Caco-2 (cell line): ENCODE measurements at places on chromosomes 4 and X. TPM values are rescaled to one million over a fixed set of nuclear protein-coding genes. Genes with fewer than 3 reads are reported as not detected.
A peak's percentile ranks its signal among the peaks of the same experiment; 100 is the strongest.

DNA sequence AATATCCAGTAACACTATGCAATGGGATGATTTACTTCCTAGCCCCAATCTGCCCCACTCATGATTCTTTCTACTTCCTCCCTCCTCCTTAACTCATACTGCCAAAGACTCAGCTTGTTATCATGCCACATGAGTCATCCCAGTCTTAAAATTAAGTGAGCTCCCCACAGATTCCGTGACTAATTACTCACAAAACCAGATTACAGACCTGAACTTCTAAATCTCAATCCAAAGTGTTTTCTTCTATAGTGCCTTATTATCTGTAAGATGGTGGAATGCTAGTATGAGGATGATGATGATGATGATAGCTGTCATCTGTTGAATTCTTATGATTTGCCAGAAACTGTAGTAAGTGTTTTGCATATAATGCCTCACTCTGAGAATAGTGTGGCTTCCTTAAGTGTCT lies 27.7 kb upstream of the GPC3 start:
- no peak for DNase-seq

DNA sequence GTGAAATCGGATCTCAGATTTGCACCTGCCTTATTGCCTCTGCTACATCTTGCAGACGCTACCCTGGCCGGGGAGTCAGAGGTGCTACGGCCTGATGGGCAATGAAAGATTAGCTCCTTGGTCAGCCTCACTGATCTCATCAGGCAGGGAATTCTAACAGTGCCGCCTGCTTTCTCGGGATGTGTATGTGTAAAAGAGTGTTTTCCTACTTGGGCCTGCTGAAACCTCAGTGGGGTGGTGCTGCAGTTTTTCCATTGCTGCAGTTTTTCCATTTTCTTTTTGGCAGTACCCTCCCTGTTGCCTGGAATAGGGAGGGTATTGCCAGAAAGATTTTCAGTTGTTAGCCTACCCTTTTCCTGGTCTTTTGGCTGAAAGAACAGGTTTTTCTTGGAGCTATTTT lies 117.5 kb downstream of the CDKL5 start:
- DNase-seq = no peak

DNA sequence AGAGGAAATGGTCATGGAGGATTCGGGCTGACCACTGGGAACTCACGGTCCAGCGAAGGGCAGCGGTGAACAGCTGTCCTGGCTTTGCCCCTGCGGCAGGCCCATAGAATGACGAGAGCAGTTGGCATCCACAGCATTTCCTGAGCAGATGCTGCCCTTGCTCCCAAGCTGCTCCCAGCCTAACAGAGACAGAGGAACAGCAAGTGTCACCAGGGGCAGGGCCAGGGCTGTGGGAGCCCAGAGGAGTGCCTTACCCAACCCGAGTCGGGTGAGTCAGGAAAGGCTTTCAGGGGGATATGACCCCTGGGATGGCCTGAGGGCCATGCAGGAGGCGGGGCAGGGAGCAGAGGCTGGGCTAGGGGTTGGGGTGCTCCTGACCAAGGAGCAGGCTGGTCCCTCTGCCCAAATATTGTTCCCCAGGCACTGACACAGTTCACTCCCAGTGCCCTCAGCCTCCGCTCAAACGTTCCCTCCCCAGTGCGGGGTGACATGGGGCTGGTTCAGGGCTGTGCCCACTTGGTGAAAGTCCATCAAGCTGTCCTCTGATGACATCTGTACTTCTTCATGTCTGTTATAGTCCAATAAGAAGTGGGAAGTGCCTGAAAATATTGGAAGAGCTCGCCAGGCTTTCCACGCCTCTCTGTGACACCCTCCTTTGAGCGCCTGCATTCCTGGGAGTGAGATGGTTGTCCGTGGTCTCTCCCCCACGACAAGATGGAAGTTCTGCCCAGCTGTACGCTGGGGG lies 64.7 kb upstream of the GPR78 start:
- no peak for DNase-seq

GRCh38 chr4:164648151-164648848 lies 105.6 kb upstream of the SMIM31 start:
- DNase-seq = no peak

- peak; percentile 29 for DNase-seq
Observed at GRCh38 chr4:67558493-67558892, at the start of gene STAP1. TSS of gene STAP1 (plus strand) at chr4:67558727. CDS start at chr4:67558810, 83 bp downstream.

GRCh38 chrX:153539171-153539978 lies 21.9 kb downstream of the ATP2B3 start:
- DNase-seq = peak; percentile 60

The COX7B gene
- total RNA-seq = 243 and 283 TPM in 2 replicates

DNA sequence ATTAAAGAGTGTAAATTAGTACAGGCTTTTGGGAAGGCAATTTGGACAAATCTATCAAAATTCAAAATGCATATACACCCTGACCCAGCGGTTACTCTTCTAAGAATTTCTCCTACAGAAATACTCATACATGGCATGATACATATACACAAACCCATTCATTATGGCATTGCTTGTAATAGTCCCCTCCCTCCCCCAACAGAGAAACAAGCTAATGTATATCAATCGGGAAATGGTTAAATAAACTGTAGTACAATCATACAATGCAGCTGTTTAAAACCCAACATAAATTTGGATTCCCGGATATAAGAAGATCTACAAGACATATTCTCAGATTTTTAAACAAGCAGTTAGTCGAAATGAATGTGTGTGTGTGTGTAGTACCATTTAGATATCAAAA lies 808 bp downstream of the HUWE1 start:
- no peak for DNase-seq

GRCh38 chr4:137531168-137531985 lies 917 bp downstream of the PCDH18 start:
- DNase-seq = no peak

DNA sequence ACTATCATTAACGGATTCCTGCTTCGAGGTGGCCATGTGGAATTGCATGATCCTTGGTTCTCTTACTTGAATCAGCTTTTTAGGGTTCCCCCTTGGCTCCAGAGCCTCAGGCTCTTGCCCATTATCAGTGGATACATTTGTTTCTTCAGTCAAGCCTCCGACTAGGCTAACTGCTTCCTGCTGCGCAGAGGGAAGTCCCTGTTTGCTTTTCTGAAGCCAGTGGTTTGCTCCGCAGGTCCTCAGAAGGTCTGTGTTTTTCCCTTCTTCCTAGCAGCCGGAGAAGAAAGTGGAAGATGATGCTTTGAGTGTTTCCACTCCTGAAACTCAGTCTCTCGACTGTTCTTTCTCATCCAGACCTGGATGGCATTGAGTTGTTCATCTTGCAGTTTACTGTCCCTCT lies 20.6 kb downstream of the SRD5A3 start:
- no peak for DNase-seq

GRCh38 chr4:92050875-92051274 lies 252.9 kb upstream of the GRID2 start:
- DNase-seq = no peak

GRCh38 chrX:101740642-101741041 lies 81.0 kb upstream of the ARMCX2 start:
- DNase-seq = no peak

- DNase-seq = no peak
Observed at GRCh38 chr4:20323991-20324390, 72.3 kb downstream of the SLIT2 start.

DNA sequence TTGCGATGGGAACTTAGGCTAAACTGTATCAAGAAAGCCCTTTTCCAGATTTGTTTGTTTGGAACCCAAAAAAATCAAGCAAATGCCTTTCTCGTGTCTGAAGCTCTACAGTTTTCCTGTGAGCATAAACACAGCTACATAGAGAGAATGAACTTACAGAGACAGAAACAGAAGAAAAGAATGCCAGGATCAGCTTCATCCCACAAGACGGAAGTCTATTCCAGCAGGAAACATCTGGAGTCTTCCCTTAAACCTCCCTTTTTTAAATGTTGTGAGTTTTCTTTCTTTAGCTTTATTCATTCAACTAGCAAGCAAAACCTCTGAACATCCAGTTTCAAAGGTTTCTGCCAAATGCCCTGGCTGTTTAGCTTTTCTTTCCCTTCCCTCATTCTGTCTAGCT lies 32.6 kb upstream of the ZFP42 start:
- DNase-seq = no peak

The CCSER1 gene
- total RNA-seq = 3.6 and 4.1 TPM in 2 replicates

The NDST4 gene
- total RNA-seq = 4.4 and 6.0 TPM in 2 replicates

DNA sequence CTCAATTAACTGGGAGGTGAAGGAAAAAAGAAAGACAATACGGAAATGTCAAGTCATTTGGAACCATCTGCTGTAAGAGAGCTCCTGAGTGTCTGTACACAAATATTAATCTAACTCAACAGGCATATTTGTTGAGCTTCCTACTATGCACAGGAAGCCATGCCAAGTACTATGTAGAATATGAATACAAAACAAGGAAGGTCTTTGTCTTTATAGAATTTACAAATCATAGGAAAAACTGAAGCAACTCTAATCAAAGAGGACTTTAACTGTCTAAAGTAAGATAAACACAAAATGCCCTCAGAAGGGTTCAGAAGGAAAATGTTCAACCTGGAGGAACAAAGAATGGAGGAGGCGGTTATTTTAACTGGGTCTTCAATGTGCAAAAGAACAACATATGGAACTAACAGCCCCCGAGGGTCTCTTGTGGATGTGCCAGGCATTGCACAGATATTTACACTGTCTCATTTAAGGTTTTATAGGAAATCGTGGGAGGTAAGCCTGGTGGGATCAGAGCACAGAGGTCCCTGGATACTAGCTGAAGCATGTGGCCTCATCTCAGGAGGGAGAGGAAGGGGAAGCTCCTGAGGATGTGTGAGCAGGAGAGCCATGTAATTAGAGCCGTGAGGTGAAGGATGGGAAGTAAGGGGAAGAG lies 5.8 kb downstream of the FAM114A1 start:
- no peak for DNase-seq

- no peak for DNase-seq
Observed at GRCh38 chr4:83569429-83569828, 33.5 kb downstream of the GPAT3 start.

- DNase-seq = no peak
Observed at GRCh38 chr4:101835121-101835904, 44.8 kb downstream of the BANK1 start.

DNA sequence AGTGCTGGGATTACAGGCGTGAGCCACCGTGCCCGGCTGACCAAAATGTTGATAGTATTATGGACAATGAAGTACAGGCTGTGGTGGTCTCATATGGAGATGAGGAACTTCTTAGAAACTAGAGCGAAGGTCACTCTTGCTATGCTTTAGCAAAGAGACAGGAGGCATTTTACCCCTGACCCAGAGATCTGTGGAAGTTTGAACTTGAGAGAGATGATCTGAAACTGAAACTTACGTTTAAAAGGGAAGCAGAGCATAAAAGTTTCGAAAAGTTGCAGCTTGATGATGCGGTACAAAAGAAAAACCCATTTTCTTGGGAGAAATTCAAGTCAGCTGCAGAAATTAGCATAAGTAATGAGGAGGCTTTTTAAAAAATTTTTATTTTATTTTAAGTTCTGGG lies 8.5 kb upstream of the CTAG2 start:
- no peak for DNase-seq

DNA sequence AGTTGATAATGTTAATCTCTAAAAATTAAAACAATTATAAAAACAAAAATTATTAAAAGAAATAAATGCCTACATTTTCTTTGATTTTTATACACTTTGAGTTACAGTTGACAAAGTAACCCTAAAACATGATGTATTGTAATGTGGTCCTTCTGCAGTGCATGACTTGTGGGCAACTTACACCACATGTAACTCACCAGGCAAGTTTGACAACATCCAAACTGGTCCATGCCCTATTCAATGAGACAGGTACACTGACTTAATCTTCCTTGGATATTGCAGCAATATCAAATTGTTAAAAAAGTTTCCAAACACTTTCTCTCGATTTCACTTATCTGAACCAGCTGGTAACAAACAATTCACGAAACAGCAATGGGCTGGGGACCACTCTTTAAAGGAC lies 81.5 kb downstream of the FTHL17 start:
- DNase-seq = no peak

DNA sequence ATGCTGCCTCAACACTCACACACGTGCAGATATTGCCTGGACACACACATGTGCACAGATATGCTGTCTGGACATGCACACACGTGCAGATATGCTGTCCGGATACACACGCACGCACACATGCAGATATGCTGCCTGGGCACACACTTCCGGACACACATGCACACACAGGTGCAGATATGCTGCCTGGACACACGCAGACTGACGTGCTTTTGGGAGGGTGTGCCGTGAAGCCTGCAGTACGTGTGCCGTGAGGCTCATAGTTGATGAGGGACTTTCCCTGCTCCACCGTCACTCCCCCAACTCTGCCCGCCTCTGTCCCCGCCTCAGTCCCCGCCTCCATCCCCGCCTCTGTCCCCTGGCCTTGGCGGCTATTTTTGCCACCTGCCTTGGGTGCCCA lies 14.7 kb downstream of the FGFRL1 start:
- DNase-seq = no peak

- no peak for DNase-seq
Observed at GRCh38 chr4:53346920-53347852, 18.7 kb downstream of the SCFD2 start.

The CSN1S1 gene
- not detected in 2 replicates for total RNA-seq

- DNase-seq = peak; percentile 84
Observed at GRCh38 chr4:127781300-127782024, 660 bp upstream of the HSPA4L start.

DNA sequence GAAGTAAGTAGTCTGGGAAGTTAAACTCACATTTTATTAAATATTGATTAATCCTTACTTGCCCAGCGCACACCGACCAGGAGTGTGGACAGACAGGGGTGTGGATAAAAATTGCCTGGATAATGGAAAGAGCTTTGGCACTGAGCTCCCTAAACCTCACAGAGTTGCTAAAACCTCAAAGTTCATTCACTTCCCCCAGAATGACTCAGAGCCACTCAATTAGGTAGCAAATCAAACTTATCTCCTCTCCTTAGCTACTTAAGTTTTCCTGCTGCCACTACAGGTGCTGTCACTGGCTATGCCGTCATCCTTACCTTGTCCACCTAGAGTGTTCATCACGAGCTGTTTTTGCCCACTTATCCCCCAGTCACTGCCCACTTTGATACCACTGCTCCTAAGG lies 27.0 kb upstream of the MID1IP1 start:
- no peak for DNase-seq

The XG gene
- total RNA-seq = 1.2 and 1.3 TPM in 2 replicates

The MAGEA1 gene
- not detected in 2 replicates for total RNA-seq

The C4orf50 gene
- not detected in 2 replicates for total RNA-seq

- DNase-seq = no peak
Observed at GRCh38 chrX:48936429-48937053, 17.7 kb upstream of the PIM2 start.

The GAGE1 gene
- total RNA-seq = not detected in 2 replicates

- no peak for DNase-seq
Observed at GRCh38 chr4:32454482-32454881, 1734.3 kb downstream of the PCDH7 start.

- no peak for DNase-seq
Observed at GRCh38 chr4:82124932-82125786, 248.6 kb downstream of the HNRNPD start.

- no peak for DNase-seq
Observed at GRCh38 chr4:41418444-41418843, 119.5 kb upstream of the LIMCH1 start.
